Stimulated activated CD4-positive, alpha-beta T cell treated with anti-CD3 and anti-CD28 coated beads, TNF-alpha, amount 100 ng/mL, for 48 hours (primary cell): ENCODE measurements at places on chromosomes 4 and X.

- DNase-seq, result no peak
These were observed 41.1 kb upstream of the PDK3 start for GRCh38 chrX:24423960-24424359.

GRCh38 chr4:158622251-158622650 is 49.4 kb downstream of the C4orf46 start:
- no peak for DNase-seq

GRCh38 chr4:152707632-152708031 is 27.8 kb upstream of the TMEM154 start:
- no peak for DNase-seq

DNA sequence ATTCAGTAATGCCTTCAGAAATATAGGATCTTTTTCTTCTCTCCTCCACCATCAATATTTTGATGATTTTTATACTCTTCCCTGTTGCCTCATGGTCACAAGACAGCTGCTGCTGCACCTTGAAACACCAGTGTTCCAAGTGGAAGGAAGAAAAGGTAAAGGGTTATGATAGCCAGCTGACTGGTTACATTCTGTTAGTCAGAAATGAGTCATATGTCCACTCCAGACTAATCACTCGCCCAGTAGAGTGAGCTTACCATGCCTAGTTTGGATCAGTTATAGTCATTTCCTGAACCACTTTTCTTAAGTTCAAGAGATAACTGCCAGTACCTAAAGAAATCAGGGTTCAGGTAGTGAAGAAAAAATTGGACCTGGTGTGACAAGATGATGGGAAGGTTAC is 532.3 kb upstream of the SMIM31 start:
- no peak for DNase-seq

- no peak for DNase-seq
These were observed 645.0 kb downstream of the PCDH7 start for GRCh38 chr4:31365006-31365690.

DNA sequence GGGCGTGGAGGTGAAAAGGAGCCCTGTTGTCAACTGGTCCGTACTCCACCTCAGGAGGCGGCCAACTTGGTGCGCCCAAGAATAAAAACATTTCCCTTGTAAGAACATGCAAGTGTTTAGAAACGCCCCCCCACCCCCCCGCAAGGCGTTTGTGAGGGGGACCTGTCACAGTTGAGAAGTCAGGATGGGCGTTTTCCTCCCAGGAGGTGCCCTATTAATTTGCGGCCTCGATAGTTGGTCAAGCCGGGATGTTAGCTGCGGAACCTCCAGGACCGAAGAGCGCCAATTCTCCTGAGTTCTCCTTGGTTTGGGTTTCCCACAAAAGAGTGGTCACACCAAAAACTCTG is 651 bp upstream of the SAP30 start:
- DNase-seq, result peak; percentile 38
